Stimulated activated CD8-positive, alpha-beta memory T cell treated with anti-CD3 and anti-CD28 coated beads, Interleukin-4, amount 100 ng/mL, for 1 hour (primary cell): ENCODE measurements at places on chromosomes 4 and X.
A peak's percentile ranks its signal among the peaks of the same experiment; 100 is the strongest.

DNA sequence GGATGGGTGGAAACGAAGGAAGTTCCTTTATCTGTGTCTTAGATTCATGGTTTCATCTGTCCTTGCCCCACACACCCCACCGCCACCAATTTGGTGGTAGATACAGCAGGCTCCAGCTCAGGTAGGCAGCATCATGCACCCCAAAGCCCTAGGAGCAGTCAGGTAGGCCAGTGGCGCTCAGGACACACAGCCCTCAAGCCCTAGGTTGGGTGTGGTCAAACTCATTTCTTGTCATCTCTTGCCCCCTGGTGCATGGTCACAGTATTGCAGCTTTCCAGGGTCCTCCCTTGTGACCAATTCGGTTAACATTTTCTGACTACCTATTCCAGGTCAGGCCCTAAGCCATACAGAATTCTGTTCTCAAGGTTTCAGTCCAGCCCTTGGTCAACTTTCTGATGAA, 14.5 kb upstream of the PRRG3 start:
- DNase-seq: peak; percentile 7

- no peak for DNase-seq
Observed at GRCh38 chr4:126611900-126612299, 1020.9 kb upstream of the INTU start.

DNA sequence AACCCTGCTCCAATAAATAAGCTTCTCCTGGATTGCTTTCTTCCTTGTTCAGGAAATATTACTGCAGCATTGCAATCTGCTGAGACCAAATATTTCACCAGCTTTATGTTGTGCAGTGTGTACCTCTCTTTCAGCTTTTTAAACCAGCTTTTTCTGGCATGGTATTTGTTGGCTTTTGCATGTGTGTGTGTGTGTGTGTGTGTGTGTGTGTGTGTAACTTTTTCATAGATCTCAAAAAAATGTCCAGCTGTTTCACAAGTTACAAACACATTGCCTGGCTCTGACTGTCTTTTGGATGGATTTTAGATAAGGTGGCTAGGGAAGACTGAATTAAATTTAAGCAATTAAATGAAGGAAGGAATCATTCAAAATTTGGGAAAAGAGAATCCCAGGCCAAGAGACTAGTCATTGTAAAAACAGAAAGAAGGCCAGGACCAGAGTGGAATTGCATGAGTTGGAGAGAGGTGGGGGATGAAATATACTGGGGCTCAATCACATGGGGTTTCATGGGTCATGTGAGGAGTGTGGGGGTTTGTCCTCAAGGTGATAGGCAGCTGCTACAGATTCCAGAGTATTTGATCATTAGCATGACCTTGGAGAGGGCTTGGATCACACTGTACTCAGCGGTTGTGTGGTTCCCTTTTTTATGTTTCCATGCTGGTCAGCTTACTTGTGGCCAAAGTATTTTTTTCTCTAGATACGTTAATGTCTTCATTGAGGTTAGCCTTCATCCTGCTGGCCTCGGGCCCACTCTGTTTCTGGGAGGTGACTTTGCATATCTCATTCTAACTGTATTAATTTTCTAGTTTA, 357.7 kb upstream of the BOD1L1 start:
- no peak for DNase-seq

- DNase-seq: no peak
Observed at GRCh38 chr4:1172228-1172851, at the start of gene SPON2. Gene SPON2, minus strand, starts transcription at chr4:1172583.

DNA sequence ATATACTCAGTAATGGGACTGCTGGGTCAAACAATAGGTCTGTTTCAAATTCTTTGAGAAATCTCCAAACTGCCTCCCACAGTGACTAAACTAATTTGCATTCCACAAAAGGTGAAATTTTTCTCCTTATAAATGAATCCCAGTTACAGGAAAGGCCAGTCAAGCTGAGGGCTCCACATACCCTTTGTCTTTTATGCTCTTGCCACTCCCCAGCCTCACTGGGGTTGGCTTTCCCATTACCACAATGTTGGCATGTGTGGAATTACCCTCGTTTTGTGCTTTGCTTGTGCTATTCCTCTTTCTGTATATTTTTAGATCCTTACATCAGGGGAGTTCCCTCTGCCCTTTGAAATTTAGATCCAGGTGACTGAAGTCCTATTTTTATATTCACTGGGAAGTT, 220.2 kb upstream of the LCORL start:
- no peak for DNase-seq

DNA sequence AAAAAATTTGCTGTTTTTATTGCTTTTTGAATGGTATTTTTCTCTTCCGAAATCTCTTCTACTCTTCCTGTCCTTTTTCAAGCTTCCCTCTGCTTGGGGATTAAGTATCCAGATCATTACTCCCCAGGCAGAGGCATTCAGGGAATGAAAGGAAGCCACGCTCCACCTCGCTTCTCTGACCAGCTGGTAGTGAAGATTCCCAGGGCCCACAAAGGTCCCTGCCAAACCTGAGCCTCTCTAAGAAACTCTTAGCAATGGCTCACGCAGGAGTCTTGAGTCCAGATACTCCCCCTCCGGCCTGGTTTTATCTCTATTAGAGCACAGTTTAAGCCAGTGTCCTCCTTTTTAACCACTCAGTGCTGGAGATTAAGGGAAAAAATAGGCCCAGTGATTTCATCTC, 51.4 kb upstream of the SOD3 start:
- no peak for DNase-seq

- no peak for DNase-seq
Observed at GRCh38 chr4:153447175-153447905, 18.8 kb upstream of the TMEM131L start.

GRCh38 chr4:89834486-89835209, 2.3 kb downstream of the SNCA start:
- no peak for DNase-seq

DNA sequence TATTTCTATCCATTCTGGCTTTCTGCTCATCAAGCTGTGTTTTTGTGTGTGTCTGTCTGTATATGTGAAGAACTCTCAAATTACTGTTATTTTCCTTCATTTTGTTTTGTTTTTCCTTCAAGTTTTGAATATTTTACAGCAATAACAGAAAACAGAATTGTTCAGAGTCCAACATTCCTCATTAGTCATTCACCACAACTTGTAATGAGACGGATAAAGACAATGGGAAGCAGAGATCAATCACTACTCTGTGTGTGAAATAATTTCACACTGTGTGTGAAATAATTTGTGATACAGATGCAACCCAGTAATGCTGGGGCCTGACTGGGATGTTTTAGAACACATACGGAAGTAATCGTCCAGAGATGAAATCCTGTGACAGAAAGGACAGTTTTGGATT, 55.2 kb downstream of the HPGD start:
- DNase-seq: no peak

DNA sequence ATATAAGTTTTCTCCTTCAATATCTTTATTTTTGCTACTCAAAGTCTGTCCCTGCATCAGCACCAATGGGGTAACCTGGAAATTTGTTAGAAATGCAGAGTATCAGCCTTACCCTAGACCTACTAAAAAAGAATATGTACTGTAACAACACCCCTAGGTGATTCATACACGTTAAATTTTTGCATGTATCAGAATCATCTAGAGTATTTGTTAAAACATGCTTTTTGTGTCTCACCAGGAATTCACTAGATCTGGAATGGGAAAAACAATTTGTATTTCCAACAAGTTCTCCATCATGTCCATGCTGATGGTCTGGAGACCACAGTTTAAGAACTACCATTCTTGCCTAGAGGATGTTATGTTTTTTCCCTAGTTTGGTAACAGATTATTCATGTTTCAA, 196.0 kb upstream of the EDNRA start:
- no peak for DNase-seq

DNA sequence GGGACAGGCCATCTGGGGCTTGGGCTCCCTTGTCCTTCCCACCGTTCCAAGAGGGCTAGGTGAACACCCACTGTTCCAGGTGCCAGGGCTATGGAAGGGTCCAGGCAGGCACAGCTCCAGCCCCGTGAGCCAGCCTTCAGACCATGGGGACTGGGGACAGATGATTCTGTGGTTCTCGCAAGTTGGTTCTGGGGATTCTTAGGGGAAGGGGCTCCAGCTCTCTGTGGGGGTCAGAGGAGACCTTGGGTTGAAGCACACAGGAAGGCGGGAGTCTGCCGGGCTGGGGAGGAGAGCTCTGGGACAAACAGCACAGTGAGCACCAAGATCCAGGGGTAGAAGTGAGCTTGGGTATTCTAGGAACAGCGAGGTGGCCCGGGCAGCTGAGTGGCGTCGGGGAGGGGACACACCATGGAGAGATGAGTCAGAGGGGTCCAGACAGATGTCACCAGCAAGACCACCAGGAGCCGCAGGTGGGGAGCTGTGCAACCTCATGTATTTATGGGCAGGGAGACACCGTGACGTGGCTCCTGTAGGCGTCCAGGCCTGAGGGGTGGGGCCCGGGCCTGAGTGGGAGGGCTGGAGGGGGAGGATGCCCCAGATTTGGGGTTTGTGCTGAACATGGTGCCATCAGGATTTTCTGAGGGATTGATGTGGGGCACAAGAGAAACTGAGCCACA, 48.8 kb upstream of the HMX1 start:
- DNase-seq: no peak

DNA sequence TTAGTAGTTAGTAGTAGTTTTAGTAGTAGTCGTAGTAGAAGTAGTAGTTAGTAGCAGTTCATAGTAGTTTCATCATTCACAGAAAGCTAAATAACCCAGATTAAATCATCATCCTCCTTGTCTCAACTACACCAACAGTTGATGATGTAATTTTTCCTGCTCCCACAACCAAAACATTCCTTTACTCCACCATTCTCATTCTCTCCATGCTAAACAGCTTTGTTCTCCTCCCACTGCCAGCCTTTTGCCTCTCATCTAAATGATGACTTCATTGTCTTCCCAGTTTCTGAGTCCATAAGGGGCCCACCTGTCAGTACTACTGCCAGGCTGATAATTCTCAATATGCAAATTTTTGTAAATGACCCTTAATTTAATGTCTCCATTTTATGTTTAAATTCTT, 68.9 kb downstream of the ARHGAP24 start:
- no peak for DNase-seq

DNA sequence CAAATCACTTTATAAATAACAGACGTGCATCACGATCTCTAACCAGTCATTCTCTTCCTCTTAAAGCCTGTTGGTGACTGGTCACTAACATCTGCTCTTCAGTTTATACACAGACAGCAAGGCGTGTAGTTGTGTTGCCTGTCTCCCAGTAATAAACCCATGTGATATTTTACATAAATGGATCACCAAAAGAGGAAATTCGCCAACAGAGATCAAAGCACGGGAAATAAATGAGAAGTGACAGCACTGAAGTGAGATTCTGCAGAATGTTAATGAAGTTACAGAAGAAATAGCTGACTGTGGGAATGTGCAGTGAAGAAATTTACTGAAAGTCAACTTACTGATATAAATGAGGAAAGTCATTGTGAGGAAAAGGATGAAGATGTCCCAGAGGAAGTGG, 47.0 kb downstream of the AFF1 start:
- no peak for DNase-seq

DNA sequence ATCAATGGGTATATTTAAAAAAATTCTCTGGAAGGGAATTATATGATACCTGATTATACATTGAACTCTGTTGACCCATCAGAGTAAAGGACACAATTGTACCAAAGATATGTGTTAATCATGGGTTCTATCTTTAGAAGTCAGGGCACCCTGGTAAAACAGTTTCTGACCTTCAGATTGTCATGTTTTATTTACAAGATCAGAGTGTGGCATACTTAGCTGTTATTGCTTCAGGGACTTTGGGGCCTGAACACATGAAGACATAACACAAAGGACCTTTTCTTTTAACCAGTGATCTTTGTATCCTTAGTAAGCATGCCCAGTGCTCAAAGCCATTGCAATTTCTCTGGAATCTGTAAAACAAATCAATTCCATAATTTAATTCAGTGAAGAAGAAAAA, 204.8 kb upstream of the RPS6KA3 start:
- DNase-seq: no peak

- no peak for DNase-seq
Observed at GRCh38 chrX:100411802-100412715, 2.0 kb upstream of the PCDH19 start.

GRCh38 chrX:68693481-68694434, 46.3 kb downstream of the STARD8 start:
- no peak for DNase-seq

DNA sequence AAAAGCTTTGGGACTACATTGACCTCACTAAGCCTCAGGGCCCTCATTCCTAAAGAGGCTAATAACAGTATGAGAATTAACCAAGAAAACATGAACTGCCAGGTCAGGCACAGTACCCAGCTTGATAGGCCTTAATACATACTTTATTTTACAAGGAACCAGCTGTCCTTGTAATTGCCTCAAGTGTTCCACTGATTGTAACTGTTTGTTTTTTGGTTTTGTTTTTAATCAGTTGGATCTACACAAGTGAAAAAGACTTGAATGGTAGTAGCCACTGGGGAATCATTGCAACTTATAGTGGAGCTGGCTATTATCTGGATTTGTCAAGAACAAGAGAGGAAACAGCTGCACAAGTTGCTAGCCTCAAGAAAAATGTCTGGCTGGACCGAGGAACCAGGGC, 35.6 kb downstream of the PKD2 start:
- no peak for DNase-seq

DNA sequence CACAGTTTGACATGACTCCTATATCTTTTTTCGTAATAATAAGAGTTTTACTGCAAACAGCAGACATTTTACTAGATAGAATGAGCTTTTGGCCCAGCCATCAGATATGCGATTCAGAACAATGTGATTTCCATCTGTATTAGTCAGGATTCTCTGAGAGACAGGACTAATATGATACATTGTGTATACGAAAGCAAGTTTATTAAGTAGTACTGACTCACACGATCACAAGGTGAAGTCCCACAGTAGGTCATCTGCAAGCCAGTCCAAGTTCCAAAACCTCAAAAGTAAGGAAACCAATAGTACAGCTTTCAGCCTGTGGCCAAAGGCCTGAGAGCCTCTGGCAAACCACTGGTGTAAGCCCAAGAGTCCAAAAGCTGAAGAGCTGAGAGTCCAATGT, 24.1 kb downstream of the CXCL8 start:
- DNase-seq: no peak

DNA sequence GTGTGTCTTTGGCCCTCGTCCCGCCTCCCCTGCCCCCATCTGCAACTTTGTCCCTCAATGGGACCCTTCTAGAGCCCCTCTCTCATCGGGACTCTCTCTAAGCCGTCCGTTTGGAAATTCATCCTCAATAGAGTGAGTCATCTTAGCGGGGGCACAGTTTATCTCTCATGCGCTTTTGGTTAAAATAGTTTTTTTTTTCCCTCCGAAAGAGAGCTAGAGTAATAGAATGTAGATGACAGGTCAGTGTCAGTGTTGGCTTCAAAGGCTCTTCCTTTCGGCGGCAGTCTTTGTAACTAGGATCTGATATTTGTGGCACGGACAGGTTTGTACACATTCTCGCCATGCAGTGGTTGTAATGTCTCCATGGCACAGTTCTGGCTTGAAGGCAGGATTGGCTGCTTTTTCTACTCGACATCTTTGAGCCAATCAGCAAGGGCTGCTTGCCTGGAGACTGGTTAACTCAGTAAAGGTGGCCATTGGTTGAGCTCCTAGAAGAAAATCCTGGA, 989 bp downstream of the N4BP2 start:
- peak; percentile 18 for DNase-seq

GRCh38 chr4:14023036-14023435, 395.5 kb upstream of the BOD1L1 start:
- DNase-seq: no peak

- DNase-seq: no peak
Observed at GRCh38 chr4:182649698-182650477, 267.3 kb downstream of the DCTD start.

GRCh38 chrX:66756717-66757116, 117.8 kb upstream of the EDA2R start:
- no peak for DNase-seq

GRCh38 chrX:69541956-69542355, 37.8 kb downstream of the NALF2 start:
- DNase-seq: no peak
